ENCODE measurements at places on chromosomes 3 and 15. TPM values are rescaled to one million over a fixed set of nuclear protein-coding genes. Genes with fewer than 3 reads are reported as not detected.

The CFAP100 gene
- not detected for total RNA-seq

The RLBP1 gene
- 0.53 TPM for total RNA-seq

DNA sequence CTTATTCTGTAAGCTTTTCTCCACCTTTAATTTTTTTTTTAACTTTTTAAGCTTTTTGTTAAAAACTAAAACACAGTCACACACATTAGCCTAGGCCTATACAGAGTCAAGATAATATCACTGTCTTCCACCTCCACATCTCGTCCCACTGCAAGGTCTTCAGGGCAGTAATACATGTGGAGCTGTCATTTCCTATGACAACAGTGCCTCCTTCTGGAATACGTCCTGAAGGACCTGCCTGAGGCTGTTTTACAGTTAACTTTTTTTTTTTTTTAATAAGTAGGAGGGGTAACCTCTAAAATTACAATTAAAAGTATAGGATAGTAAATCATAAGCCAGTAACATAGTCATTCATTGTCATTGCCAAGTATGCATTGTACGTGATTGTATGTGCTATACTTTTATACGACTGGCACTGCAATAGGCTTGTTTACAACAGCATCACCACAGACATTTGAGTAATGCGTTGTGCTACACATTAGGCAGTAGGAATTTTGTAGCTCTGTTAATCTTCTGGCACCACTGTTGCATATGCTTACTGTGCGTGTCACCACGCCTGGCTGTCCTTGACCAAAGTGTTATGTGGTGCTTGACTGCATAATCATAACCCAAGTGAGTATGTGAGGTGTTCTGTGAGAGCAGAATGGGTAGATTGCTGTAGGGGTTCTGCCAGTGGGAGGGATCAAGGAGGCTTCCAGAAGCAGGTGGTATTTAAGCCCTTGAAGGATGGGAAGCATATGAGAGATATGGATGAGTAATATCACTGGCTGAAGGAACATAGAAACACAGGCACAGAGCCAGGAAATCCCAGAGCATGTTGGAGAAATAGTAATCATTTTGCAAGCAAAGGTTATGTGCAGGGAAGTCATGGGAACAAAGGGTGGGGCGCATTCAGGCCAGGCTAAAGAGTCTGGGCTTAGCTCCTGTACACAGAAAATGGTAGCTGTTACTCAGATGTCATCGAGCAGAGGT is 18.3 kb downstream of the FBXO22 start:
- DNase-seq, result peak; percentile 8
- peaks cover 17% of the 10 kb centered on the region for H3K4me1 ChIP-seq
- H3K27me3 ChIP-seq, result no peaks in the 10 kb centered on the region
- H3K4me3 ChIP-seq, result no peak overlapping the region
- H3K36me3 ChIP-seq, result peaks cover 6% of the 10 kb centered on the region

- H3K27me3 ChIP-seq, result no peaks in the 10 kb centered on the region
- DNase-seq, result no peak
- H3K4me3 ChIP-seq, result no peak overlapping the region
Measured at GRCh38 chr15:49669288-49669687, 48.4 kb downstream of the DTWD1 start.

Data from activated T-cell treated with anti-CD3 and anti-CD28 coated beads, Interleukin-2, amount 50 U/mL, for 72 hours (primary cell).